Cortex of kidney (tissue), 1 donor: ENCODE measurements at places on chromosomes 16 and 17.

- DNase-seq, result no peak
Observed at GRCh38 chr17:17356931-17357270, 53.7 kb downstream of the NT5M start.

- no peak for DNase-seq
Observed at GRCh38 chr17:14334919-14335318, 34.0 kb downstream of the HS3ST3B1 start.

GRCh38 chr17:59220328-59221158 lies at the start of gene GDPD1:
Gene GDPD1, plus strand, starts transcription at chr17:59220511. Its CDS starts 99 bp downstream, at chr17:59220610.
- no peak for DNase-seq

GRCh38 chr16:11992008-11992584 lies 15.6 kb downstream of the SNX29 start:
- DNase-seq, result no peak

- DNase-seq, result no peak
Observed at GRCh38 chr17:32915245-32915644, 12.7 kb upstream of the TMEM98 start.

- no peak for DNase-seq
Observed at GRCh38 chr16:85689285-85689949, 663 bp upstream of the GINS2 start.

GRCh38 chr16:48057048-48057447 lies 98.7 kb downstream of the ABCC12 start:
- DNase-seq, result no peak

- no peak for DNase-seq
Observed at GRCh38 chr16:76243620-76244019, 33.6 kb upstream of the CNTNAP4 start.

DNA sequence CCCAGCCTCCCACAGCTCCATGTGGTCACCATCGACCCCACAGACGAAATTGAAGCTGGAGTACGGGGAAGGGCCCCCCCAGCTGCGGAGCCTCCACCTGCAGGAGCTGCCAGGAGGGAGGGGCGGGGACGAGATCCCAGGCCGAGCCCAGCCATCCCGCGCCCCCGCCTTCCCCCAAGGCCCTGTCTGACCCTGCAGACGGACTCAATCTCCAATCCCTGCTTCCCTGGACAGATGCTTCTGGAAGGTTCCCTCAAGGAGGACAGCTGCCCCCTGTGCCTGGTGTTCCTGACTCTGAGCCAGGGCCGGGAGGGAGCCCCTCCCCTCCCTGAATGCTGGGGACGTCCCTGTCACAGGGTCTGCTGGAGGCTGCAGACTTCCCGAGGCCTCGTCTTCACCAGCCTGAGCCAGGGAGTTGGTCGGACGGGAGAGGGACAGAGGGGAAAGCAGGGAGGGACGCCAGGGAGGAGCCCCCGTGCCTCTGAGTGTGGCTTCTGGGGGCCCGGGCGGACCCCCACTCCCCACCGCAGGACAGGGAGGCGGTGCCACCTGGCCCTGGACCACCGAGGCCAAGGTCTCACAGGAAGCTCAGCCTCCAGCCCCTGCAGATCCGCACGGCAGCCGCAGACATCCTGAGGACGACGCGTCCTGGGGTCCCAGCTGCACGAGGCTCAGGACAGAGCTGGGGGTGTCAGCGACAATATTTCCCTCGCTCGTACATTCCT lies 21.3 kb upstream of the C1QTNF8 start:
- DNase-seq, result no peak

DNA sequence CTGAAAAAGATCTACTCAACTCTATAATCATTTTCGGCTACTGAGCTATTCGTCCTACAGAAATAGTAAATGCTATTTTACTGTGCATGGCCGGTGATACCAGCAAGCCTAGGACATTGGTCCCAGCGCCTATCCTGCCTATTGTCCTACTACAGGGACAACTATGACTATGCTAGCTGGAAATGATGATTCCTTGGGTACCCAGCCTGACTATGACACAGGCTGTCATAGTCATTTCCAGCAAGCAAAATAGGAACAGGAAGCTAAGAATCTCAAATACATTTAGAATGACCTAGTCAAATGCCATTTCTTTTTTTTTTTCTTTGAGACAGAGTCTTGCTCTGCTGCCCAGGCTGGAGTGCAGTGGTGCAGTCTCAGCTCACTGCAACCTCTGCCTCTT lies 33.7 kb upstream of the HSBP1 start:
- no peak for DNase-seq

GRCh38 chr17:48462946-48463345 lies 32.9 kb upstream of the SKAP1 start:
- DNase-seq, result no peak

DNA sequence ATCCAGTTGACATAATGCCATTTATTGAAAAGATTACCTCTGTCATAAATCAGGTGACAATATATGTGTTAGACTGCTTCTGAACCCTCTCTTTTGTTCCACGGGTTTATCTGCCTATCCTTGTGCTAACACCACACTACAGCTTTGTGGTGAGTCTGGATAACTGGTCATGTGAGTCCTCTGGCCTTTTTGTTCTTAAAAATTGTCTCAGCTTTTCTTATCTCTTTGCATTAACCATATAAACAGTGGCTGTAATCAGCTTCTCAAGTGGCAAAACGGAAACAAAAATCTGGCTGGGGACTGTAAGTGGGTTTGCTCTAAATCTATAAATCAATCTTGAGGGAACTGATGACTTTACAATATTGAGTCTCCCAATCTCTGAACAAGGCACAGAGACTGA lies 44.6 kb downstream of the STX8 start:
- no peak for DNase-seq

- no peak for DNase-seq
Observed at GRCh38 chr17:48492401-48493298, 38.2 kb downstream of the HOXB1 start.

GRCh38 chr16:85579191-85579590 lies 33.9 kb upstream of the GSE1 start:
- DNase-seq, result no peak

DNA sequence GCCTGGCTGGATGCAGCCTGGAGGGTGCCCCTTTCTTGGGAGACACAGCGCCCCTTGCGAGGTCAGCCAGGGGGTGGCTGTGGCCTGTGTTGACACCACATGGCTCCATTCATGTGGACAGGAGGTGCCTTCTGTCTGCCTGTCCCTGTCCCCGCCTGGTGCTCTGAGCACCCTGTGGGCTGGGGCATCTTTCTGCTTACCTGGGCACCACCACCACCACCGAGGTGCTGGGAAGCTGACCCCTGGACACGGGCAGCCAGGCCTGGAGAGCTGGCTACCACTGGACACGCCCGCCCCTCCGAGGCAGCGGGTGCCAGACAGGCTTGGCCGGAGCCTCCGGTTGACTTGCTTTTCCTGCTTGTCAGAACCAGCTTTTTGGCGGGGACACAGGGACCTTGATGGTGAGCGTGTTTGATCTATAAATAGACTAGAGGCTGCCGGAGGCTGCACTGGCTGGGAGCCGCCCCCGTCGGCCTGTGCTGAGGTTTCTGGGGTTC lies 121.3 kb upstream of the GSE1 start:
- DNase-seq, result no peak

DNA sequence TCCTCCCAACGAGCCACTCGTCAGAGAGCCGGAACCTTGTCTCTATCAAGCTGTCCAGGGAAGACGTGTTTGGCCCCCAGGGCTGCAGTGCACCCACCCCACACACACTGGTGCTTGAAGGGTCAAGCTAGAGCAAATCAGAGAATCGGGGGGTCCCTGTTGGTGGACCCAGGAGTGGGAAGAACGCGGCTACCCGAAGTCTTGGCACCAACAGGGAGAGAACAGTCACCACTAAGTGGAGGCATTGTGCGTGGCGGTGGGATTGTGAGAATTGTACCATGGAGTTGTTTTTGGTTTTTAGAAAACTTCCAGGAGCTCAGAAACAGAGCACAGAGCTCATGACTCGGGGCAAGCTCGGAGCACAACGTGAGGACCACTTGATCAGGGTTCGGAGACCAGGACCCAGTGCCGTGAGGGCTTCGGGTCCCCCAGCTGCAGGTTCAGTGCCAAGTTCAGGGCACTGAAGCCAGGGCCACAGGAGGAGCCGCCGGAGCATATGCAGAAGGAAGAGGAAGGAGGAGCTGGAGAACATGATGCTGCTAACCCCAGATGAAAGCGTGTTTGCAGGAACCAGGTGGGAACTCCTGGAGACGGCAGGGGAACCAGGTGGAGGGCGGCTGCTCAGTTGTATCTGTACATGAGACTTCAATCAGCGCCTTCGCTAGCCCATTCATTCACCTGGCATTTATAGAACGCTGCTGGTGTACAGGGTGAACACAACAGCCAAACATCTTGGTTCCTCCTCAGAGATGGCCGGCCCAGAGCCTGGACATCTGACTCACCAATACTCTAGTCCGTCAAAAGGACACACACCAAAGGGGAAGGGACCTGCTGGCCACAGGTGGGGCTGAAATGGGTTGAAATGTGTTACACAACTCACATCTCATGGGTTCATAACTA lies 42.8 kb downstream of the METRNL start:
- DNase-seq, result no peak

DNA sequence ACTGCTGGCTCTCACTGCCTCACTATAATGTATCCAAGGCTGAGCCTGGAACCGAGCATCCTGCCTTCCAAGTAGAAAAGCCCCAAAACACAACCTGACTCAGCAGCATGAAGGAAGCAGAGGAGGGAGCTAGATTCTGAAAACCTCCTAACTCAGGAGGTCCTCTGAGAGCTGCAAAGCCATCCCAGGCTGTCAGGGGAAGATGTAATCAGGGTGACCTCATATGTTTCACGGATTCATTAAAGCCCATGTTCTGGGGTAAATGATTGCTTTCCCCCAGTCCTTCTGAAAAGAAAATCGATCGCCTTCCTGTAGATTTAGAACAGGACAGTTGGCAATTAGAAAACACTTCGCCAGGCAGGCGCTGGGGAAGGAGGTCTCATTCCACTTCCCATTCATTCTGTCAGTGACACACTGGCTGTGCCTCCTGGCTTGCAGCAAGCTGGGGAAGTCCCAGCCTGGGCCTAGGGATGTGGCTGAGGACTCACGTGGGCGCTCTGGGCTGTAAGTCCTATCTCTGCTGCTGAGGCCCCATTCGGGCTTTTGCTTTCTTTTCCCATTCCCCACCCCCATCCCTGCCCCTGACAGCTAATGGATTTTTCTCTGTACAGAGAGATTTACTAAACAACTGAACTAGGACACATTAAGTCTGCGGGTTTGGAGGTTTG lies 75.7 kb upstream of the TMEM132E start:
- no peak for DNase-seq

DNA sequence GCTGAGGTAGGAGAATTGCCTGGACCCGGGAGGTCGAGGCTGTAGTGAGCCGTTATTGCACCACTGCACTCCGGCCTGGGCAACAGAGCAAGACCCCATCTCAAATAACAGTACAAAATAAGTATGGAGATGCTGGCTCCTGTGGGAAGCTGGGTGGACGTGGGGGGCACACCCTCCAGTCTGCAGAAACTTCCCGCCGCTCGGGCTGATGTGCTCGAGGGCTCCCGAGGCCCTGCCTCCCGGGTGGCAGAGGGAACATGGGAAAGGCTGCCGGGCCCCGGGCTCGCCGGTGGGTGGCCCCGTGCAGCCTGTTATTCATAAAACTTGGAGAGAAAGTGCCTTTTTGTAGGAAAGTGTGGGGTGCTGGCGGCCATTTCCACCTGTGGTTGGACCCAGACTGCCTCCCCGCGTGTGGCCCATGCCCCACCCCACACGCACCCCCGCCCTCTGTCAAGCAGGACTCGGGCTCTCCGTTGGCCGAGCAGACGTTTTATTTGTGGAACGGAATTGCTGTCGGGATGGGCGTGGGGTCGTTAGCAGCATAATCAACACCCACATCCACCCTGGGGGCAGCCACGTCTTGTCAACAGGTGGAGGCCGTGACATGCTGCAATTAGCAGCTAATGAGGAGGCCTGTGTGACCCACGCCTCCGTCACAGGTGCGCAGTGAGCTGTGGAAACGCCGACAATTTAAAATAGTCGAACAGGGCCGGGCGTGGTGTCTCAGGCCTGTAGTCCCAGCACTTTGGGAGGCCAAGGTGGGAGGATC lies 7.4 kb upstream of the CIAO3 start:
- DNase-seq, result no peak

DNA sequence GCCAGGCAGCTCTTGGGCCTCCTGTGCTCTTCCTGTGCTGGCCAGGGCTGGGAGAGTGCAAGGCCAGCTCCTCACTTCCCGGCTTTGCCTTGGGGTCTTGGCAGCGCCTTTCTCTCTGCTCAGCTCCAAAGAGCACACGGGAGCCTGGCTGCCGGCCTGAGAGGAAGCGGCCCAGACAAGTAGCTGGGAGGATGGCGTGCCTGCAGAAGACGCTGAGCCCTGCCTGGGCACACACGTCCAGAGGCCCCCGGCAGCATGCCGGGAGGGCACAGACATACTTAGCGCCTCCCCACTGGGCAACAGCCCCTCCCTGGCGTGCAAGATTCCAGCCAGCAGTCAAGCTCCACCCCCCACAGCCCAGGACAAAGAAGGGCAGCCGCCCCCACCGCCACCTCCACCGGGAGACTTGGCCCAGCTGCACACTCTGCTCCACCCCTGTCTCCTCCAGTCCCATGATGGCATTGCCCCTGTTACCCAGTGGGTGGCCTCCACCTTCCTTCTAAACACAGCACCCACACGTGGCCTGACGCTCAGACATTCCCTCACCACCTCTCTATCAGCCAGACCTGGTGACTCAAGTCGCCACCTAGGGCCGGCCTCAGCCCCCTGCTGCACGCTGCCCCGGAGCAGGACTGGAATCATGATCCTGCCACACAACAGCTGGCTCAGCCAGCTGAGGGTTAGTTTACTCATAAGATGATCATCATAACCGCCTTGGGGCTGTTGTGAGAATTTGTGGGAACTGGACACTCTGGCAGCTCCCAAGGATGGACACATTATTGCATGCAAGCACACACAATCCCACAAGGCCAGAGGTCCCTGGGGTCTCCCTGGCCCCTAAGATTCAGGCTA lies 12.4 kb downstream of the SGCA start:
- DNase-seq, result no peak

DNA sequence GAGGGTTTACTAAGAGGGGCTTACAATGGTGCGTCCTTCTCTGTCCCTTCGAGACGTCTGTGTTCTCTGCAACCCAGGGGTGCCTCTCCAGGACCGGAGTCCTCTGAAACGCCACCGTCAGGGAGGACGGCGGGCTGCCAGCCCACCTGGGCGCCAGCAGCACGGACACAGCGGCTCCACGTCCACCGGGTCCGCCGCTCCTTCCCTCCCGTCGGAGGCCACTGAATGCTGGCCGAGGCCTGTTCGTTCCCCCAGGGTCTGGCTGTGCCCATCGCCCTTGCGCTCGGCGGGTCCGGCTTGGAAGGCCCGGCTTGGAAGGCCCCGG lies 403 bp downstream of the TEPSIN start:
- no peak for DNase-seq

- DNase-seq, result no peak
Observed at GRCh38 chr16:25140459-25140858, 28.9 kb downstream of the LCMT1 start.
